ENCODE measurements at places on chromosomes 3 and 15.
A peak's percentile ranks its signal among the peaks of the same experiment; 100 is the strongest.

DNA sequence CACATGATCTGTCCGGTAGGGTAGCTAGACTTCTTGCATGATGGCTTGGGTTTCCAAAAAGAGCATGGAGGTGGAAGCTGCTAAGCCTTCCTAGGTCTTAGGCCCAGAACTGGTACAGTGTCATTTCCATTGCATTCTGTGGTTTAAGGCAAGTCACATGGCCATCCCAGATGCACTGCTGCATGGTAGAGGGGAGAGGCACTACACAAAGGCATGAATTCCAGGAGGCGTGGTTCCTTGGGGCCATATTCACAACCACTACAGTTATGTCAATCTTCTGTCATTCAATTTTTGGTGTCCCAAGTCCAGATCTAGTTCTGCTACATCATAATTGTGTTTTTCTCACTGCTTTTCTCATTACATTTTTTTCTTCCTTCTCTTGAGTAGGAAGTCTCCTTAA is 122.2 kb upstream of the CHRM5 start:
- no peak for DNase-seq

- peak; percentile 16 for DNase-seq
These were observed 318.6 kb downstream of the FGF12 start for GRCh38 chr3:192408647-192409200.

GRCh38 chr3:169952045-169952444 is 14.6 kb upstream of the SEC62 start:
- no peak for DNase-seq

- no peak for DNase-seq
These were observed 100.2 kb downstream of the DTWD1 start for GRCh38 chr15:49721091-49721490.

GRCh38 chr15:89980896-89981295 is 20.2 kb upstream of the ZNF710 start:
- DNase-seq, result no peak

- DNase-seq, result no peak
These were observed 42.7 kb upstream of the DCUN1D1 start for GRCh38 chr3:183022936-183023516.

DNA sequence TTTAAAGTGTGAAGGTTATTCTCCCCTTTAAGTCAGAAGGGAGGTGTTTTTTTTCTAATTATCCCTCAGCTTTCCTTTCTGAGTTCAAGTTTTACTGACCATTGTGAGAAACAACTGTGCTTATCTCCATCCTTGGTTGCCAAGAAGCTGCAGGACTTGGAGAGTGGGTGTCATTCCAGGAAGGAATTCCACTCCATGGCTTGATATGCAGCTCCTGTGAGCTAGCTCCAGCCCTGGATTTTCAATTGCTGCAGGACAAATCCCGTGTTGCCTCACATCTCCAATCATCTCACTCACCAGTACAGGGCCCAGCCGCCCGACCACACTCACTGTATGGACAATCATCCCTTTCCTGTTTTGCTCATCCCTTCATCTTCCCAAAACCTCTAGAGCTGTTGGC is 122.5 kb downstream of the IGSF11 start:
- no peak for DNase-seq

DNA sequence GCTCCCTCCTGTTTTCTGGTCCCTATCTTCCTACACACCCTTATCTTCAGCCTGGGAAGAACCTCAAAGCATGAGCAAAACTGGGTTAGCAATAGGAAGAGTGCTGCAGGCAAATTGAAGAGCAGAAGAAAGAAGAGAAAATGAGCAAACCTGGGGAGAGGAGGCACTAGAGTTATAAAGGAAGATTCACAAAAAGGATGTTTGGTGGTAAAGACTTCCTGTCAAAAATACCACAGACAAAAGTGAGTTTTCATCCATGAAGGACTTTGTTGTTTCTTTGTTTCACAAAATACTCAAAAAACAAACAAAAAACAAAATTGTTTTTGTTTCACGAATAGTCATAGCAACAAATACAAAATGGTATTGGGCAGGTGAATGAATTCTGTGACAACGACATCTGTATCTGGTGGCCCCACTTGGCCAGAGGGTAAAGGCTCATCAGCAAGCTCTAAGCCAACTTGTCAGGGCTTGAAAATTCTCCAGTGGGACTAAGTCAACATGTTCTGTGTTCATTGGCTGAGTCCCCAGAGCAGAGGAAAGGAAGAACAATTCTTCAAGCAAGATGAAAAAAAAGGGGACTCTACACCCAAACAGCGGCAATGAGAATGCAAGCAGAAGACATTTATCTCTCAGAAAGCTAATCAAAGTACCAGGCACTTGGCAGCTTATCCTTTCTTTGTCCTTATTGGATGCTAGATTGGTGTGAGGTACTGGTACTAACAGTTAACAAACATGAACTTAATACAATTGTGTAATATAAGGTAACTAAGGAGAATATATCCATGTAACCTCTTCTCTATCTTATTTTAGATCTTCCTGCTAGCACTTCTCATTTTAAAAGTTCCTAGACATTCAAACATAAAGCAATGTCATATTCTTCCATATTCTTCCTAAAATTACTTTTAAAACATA is 9.7 kb downstream of the ATP8B4 start:
- DNase-seq, result no peak

DNA sequence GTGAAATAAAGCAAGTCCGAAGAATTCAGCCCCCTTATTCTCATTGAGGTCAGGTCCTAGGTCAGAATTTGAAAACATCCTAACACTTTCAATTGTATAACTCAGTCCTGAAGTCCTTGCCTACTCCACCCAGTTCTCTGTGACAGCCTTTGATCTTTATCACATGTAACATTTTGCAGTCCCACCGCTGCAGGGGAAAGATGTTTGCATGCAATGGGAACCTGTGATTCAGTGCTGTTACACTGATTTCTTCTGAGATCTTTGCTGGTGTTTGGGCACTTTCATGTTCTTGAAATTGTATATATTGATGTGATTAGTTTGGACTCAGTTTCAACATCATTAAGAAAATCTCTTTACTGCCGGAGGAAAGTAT is 18.0 kb upstream of the SECISBP2L start:
- DNase-seq, result no peak

DNA sequence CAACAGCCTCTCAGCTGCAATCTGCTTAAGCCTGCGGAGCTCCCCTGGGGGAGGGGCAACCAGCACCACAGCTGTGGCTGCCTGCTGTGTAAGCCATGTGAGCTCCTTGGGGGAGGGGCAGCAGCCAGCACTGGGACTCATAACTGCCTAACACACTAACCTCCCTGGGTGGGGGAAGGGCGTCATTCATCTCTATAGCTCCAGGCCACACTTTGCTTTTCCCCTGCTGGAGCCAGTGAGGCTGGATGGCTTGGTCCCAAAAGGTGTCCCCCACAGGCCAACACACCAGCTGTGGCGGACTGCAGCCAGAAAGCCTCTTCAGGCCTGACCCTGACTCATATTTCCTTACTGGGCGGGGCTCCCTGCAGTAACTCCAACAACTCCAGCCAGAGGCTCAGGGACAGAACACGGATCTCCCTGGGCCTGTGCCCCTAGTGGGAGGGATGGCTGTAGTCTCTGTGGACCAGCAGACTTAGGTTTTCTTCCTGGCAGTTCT is 129.8 kb downstream of the PPM1L start:
- peak; percentile 24 for DNase-seq

GRCh38 chr3:156252656-156253055 is 132.3 kb downstream of the KCNAB1 start:
- no peak for DNase-seq

DNA sequence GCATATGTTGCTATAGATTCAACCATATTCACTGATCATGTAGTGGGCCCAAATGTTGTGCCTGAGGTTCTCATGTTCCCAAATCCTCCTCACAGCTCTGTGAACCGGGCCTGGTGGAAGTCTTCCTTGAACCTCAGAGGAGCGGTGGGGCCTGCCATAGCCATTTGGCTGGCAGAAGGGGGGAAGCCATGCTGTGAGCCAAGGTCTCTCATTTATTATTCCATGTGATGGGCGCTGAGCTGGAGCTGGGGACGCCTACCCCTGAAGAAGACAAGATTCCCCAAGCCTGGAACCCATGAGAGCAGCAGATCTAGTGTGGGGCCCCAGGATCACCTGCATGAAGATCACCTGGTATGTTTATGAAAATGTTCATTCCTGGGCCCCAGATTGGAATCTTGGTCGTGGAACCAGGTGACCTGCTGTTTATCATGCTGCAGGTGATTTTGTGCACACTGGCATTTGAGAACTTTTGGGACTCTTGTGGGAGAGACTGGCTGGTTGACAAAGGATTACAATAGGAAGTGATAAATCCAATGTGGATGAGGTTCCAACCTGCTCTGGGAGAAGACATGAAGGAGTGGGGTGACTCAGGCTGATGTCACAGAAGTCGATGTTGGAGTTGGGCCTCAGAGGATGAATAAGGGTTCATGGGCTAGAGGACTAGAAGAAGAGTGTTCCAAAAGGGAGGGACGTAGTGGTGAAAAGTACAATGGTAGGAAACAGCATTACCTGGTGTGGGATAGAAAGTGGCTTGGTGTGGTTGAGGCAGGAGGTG is 102.1 kb downstream of the ASB7 start:
- DNase-seq, result peak; percentile 95

DNA sequence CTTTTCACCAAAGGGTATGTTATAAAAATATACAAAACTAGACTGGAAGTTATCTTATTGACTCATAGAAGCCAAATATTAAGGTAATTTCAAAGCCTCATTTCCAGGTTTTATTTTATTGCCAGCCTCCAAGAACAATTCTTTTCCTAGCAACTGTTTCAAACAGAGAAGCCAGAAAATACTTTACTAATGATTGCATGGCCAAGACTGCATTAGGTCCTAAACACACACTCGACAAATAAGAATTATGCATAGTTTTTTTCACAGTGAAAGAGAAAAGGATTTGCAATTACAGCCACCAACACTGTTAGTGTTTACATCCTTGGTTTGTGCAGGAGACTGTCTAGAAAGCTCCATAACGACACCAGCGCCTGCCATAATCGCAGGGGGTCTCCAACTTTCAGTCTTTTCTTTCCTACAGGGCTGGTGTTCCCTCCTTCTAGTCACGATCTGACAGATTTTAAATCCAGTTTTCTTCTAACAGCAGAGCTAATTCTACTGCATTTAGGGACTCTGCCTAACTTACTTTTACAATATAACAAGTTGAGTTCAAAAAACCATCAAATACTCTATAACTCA is 58.1 kb downstream of the CLASP2 start:
- no peak for DNase-seq

DNA sequence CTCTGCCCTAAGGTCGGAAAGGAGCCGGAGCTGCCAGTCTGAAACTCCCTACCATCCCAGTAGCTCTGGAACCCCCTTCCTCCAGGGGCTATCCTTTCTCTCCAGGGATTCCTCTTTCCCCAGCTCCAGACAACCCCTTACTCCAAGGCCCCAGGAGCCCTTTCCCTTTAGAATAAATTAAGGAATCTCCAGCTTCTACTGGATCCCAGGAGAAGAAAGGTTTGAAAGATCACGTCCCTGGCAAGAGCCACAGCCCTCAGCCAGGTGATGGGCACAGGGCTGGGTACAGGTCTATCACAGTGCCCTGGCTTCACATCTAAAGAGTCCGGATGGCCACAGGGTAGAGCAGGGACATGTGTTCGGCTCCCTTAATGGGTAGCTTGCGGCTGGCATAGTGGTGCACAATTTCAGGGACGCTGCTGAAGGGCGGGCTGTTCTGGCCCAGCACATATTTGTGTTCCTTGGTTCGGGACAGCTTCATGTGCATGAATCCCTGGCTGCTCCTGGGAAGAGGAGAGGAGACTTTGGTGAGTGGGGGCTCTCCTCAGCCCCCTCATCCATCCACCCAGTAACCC is 20.0 kb downstream of the SHF start:
- no peak for DNase-seq

GRCh38 chr3:2452249-2452648 is 353.6 kb downstream of the CNTN4 start:
- DNase-seq, result no peak

- DNase-seq, result peak; percentile 21
These were observed 118.1 kb upstream of the SLC6A11 start for GRCh38 chr3:10697918-10698317.

DNA sequence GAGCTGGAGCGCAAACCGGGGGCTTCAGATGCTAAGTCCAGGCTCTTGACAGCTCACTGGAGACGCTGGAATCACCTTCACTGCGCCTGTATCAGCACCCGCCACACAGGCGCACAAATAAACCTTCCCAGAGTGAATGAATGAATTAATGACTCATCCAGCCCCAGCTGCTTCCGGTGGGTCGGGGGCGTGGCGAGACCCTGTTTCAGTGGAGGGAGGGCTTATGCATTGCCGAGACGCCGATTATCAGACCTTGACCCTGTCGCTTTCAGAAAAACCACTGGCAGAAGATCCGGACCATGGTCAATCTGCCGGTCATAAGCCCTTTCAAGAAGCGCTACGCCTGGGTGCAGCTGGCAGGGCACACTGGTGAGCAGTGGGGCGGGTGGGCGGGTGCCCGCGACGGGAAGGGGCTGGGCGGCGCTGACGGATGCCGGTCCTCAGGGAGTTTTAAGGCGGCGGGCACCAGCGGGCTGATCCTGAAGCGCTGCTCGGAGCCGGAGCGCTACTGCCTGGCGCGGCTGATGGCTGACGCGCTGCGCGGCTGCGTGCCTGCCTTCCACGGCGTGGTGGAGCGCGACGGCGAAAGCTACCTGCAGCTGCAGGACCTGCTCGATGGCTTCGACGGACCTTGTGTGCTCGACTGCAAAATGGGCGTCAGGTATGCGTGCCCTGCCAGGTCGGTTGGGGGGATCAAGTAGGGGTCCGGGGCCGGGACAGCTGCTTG is 7.7 kb downstream of the ITPKA start:
- no peak for DNase-seq

DNA sequence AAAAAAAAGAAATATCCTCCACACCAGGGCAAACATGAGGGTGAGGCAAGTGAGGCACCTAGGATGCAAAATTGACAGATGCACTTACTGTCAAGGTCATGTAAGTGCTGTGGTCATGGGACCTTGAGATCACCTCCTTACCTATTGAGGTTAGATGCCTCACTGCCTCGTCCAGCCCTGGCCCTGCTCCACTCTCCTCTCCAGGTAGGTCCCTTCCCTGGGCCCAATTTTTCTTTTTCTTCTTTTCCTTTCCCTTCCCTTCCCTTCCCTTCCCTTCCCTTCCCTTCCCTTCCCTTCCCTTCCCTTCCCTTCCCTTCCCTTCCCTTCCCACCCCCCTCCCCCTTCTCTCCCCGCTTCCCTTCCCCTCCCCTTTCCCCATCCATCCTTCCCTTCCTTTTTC is 71.1 kb upstream of the DLG1 start:
- no peak for DNase-seq

DNA sequence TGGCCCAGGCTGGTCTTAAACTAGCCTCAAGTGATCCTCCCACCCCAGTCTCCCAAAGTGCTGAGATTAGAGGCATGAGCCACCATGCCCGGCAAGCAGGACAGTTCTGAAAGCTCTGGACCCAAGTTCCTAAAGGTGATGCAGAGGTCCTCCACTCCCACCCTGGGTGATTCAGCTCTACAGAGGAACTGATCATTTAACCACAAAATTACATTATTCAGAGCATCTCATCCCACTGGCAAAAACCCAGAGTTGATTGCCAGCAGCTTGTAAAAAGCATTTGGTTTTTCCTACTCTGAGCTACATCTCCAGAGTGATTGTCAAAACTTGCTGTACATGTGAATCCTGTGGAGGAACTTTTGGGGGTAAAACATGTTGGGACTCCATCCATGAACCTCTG is 60.2 kb downstream of the SLTM start:
- peak; percentile 81 for DNase-seq

All from ELR (cell line).